ENCODE measurements at places on chromosomes 11 and 22.

DNA sequence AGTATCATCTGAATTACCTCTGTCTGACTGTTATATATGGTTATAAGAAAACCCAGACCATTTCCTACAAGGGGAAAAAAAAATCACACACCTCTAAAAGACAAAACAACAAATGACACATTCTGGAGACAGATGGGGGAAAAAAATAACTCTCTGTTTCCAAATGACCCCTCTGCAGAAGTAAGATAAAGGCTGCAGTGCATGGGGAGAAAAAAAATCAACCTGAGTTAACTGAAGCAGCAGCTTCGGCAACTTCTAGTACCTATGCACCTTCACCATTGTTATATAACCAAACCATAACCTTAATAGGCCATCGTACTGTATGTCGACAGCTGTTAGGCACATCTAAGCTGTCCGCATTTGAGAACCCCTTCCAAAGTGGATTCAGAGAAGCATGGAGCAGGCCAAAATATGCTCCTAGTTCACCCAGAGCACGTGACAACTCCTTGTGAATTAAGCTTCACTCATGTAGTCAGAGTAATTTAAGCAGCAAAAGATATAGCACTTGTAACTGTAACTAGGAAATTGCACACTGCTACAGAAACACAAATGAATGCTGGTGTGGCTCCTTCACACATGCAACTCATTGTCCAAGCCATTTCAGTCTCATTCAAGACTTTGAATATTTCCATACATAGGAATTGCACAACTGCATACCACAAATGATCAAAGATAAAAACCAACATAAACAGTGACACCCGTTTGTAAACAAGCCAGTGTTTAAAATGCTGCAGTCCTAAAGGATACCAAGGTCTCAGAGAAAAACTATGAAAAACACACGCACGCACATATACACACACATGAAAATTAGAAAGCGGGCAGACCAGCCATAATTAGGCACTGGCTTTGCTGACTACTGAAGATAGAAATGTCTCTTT is 2.7 kb downstream of the SIK3 start:
- DNase-seq = peak; percentile 10

DNA sequence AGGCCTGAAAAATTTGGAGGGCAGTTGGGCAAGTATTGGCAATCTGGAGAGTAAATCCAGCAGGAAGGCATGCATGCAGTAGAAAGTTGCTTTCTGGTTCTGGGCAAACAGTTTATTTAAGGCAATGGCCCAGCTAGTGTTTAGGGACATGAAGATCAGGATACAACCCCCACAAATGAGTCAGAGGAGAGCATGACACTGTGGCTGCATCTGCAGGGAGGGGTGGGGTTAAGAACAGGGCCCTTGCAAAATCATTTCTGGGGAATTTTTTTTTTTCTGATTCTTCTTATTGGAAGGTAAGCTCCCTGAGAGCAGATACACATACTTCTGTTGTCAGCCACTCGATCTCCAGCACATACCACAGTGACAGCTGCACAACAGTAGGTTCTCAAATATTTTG is 61.1 kb downstream of the FDX1 start:
- DNase-seq = no peak

DNA sequence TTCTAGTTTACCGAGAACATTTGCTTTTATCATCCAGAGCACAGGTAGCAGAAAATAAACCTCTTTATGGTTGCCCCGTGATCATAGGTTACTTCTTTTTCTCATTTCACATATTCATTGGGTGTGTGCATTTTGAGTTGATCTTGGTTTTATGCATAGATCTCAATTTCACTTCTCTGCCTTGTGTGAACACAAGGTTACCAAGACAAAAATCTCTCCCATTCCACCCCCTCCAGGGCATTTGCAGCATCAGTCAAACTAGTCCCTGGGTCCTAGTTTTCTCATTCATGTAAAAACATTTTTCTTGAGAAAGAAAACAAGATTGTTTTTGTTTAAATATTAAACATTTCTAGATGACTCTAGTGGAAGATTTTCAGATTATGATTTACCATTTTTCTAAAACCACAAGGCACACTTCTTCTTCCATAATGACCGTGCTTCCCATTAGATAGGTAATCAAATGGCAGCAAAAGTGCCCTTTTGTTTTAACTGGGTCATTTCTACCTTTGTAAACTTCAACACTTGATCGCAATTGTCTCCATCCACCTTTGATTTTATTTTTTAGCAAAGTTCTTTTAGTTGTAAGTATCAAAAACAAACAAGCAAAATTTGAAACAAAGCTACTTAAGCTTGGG is 526.6 kb upstream of the CADM1 start:
- DNase-seq = no peak

- DNase-seq = no peak
Observed at GRCh38 chr11:72959998-72960731, 146.0 kb downstream of the ATG16L2 start.

GRCh38 chr11:101241160-101241795 is 111.7 kb upstream of the PGR start:
- DNase-seq = no peak

GRCh38 chr11:16173798-16174197 is 182.5 kb downstream of the SOX6 start:
- no peak for DNase-seq

GRCh38 chr11:100152766-100153165 is 534.3 kb upstream of the ARHGAP42 start:
- DNase-seq = no peak

Data from naive thymus-derived CD4-positive, alpha-beta T cell (primary cell).